Uterus (tissue), 4 donors: ENCODE measurements at places on chromosomes 1 and 21.

- DNase-seq = no peak
Measured at GRCh38 chr1:41663671-41664400, 179.4 kb upstream of the EDN2 start.

GRCh38 chr1:244439391-244440032 is 12.2 kb downstream of the ADSS2 start:
- no peak for DNase-seq

GRCh38 chr1:91591175-91591974 is 90.7 kb downstream of the CDC7 start:
- no peak for DNase-seq

DNA sequence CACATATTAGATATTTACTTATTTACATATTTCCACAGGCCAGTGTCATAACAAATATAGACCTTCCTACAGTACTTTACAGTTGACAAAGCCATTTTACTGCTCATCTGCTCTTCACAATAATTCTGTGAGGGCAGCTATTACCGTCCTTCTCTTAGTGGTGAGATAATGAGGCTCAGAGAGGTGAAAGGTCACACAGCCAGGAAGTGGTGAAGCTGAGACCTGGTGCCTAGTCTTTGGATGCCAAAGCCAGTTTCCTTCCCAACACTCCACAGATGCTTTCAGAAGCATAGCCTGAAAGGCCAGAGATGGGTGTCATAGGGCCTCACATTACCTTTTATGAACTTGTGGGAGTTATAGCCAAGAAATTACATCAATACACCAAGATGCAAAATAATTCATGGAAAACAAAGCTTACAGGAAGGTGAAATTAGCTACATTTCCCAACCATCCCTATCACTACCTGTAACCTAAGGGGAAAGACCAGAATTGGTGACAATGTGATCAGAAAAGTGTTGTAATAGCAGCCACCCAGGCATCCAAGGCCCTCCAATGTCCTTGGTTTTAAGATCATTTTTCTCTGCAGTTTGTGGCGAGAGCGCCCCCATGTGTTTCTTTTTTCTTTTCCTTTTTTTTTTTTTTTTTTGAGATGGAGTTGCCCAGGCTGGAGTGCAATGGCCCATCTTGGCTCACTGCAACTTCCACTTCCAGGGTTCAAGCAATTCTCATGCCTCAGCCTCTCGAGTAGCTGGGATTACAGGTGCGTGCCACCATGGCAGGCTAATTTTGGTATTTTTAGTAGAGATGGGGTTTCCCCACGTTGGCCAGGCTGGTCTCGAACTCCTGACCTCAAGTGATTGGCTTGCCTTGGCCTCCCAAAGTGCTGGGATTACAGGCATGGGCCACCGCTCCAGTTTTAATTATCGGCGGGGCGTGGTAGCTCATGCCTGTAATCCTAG is 26.5 kb upstream of the RPL11 start:
- no peak for DNase-seq
